Fibroblast of mammary gland (primary cell): ENCODE measurements at places on chromosomes 4 and X.

GRCh38 chr4:48960988-48961635, 25.0 kb upstream of the CWH43 start:
- DNase-seq = no peak

- no peak for DNase-seq
Observed at GRCh38 chrX:87310780-87311179, 206.8 kb upstream of the KLHL4 start.

GRCh38 chr4:187304133-187304532, 580.5 kb upstream of the FAT1 start:
- no peak for DNase-seq

DNA sequence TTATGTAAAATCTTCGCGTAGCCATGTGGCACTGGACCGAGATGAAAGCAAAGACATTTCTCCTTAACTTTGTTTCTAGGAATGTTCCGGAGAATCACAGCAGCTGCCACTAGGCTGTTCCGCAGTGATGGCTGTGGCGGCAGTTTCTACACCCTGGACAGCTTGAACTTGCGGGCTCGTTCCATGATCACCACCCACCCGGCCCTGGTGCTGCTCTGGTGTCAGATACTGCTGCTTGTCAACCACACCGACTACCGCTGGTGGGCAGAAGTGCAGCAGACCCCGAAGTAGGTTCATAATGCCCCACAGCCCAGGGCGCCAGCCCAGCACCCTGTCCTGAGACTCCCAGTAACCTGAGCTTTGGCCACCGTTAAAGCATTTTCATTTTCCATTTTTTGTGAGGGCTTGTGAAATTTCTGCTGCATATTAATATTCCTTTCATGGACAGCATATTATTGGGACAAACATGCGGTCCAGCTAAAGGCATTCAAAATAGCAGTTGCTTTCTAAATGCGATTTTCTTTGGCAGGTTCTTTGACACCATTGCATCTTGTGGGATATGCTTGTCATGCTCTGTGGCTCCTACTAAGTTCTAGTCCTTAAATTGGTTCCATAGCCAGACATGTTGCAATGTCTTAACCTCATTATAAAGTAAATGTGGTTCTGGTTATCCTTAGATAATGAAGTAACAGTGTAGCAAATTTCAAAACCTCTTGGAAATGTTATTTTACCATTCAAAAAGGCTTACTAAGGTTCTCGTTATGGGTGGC, 49.1 kb upstream of the MSANTD1 start:
- peak; percentile 59 for DNase-seq

DNA sequence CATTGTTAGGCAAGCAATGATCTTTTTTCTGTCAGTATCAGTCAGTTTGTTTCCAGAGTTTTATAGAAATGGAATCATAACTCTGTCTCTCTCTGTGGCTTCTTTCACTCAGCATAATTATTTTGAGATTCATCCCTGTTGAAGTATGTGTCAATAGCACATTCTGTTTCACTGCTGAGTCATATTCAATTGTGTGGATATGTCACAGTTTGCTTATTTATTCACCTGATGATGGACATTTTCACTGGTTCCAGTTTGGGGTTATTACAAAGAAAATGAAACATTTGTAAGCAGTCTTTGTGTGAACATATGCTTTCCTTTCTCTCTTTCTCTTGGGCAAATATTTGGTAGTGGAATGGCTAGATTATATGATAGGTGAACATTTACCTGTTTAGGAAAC, 10.2 kb upstream of the ZNF718 start:
- no peak for DNase-seq
